Activated CD4-positive, alpha-beta T cell treated with anti-CD3 and anti-CD28 coated beads, Interleukin-2, amount 50 U/mL, for 4 hours (primary cell): ENCODE measurements at places on chromosomes 6 and 20.

GRCh38 chr6:109318328-109318876 is 63.9 kb downstream of the CD164 start:
- no peak for DNase-seq

GRCh38 chr6:107539409-107539808 is 49.5 kb downstream of the SOBP start:
- no peak for DNase-seq

DNA sequence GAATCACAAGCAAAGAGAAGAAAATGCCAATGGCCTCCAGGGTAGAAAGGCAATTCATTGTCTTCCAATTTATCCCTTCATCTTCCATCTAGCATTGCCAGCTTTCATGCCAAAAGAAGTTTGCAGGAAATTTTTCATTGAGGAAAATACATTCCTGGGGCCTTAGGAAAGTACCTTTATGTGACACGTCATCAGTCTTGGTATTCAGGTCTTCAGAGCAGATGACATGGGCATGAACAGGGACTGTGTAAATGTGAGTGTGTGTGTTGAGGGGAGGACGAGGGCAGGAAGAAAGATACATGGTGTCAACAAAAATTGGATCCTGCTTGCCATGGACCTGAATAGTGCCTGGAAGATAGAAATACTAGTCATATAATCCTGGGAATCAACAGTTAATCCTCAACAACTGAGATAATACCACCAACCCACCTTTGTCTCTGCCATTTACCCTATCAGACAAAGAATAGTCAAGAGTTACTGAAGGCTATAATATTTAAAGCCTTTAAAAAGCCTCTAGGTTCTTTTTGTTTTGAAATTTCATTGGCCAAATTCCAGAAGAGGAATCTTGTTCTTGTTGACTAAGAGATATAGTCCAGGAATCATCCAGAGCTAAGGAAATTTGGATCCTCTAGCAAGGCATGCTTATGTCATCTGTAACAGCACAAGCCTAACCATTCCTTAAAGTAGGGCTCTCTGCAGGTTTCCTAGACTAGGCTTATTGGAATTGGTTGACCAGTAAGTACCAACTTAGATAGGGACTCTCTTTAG is 405.8 kb upstream of the SASH1 start:
- DNase-seq = no peak

DNA sequence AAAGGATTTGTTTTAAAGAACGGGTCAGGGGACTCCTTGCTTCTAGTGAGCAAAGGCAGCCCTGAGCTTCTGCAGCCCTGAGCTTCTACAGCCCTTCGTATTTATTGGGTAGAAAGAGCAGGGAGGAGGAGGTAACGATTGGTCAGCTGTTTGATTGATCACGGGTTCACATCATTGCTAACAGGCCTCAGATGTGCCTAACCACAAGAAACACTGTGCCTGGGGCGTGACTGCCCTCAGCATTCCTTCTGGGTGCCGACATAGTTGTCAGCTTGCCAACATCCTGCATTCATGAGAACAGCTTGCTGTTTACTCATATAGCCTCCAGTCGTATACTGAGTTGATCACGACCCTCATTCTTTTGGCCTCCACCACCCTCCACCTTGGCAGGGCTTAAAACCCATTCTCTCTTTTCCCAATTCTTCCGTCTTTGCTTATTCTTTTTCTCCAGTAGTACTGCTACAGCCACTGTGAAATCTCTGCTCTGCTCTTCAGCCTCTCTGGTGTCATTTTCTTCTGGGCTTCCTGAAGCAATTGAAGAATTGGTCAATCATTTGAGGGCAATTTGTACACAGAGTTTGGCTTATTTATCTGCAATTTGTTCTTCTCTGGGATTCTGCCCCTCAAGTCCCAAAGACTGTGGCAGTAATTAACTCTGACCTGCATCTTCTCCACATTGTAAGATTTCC is 25.4 kb upstream of the NOP56 start:
- DNase-seq = no peak

DNA sequence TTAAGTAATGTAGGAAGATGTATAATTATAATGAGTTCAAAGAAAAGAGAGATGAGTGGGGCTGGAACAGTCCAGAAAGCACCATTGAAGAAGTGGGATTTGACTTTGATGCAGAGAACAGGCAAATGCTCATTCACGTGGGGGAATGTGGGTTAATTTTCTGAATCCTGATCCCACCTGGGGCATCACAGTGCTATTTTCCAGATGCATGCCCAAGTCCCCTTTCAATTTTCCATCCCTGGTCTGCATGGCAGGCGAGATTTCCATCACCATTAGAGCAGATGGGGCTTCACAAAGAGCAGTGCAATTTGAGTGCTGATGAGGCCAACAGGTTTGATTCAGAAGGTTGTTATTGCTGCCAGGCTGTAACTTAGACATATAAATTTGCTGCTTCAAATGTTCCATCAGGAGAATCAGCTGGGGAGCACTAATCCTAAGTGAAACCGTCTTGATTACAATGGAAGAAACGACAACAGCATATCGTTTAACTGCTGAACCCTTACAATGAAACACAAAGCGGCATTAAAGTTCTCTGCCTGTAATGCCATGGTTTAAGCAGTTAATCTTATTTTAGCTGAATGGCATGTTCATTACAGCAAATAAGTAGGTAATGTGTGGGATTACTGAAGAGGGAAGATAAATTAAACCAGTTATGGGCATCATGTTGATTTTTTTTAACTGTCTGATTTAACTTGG is 45.2 kb downstream of the OSTM1 start:
- no peak for DNase-seq

- no peak for DNase-seq
These were observed 21.2 kb upstream of the BHLHE23 start for GRCh38 chr20:63027922-63028389.

- DNase-seq = no peak
These were observed 24.8 kb downstream of the RNF146 start for GRCh38 chr6:127291495-127291894.
